ENCODE measurements at places on chromosomes 11 and 22.
A peak's percentile ranks its signal among the peaks of the same experiment; 100 is the strongest.

- peak; percentile 92 for DNase-seq
Observed at GRCh38 chr11:102428696-102429095, 23.9 kb downstream of the TMEM123 start.

DNA sequence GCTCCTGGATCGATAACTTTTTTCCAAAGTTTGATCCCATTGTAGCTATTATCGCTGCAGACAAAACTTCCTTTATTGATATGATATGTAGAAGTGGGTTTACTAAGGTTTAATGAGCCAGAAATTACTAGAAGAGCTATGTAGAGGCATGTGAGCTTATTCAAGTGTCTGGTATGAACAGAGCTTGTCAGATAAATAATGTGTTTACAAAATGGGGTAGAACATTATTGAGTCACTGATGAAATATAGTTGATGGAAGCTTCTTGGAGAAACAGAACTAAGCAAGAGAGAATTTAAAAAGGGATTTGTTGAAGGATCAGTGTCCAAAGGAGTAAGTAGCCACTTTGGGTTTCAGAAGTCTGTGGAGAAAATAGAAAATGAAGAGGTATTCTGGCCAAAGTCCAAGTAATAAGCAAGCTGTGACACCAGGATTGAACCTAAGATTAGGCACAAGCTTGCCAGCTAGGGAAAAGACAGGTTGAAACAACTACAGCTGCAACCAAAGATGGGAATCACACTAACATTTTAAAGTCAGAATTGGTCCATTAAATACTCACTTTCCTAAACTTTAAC lies 104.3 kb downstream of the MAML2 start:
- DNase-seq, result peak; percentile 74

GRCh38 chr11:66333896-66334604 lies 2.2 kb downstream of the RIN1 start:
- no peak for DNase-seq

GRCh38 chr11:117903505-117904382 lies 25.5 kb downstream of the TMPRSS13 start:
- peak; percentile 49 for DNase-seq

DNA sequence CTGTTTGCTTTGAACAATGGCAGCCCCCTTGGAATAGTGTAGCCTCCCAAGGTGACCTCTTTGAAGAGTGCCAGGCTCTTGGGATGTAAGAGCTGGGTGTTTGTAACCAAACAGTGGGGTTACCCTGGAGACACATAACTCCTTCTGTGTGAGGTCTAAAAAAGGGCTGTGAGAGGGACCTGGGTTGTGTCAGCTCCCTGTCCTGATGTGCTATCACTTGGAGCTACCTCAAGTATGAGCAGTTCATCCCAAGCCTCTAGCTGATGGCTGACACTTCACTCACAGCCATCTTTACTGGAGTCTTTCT lies 40.2 kb downstream of the TSPAN18 start:
- no peak for DNase-seq

DNA sequence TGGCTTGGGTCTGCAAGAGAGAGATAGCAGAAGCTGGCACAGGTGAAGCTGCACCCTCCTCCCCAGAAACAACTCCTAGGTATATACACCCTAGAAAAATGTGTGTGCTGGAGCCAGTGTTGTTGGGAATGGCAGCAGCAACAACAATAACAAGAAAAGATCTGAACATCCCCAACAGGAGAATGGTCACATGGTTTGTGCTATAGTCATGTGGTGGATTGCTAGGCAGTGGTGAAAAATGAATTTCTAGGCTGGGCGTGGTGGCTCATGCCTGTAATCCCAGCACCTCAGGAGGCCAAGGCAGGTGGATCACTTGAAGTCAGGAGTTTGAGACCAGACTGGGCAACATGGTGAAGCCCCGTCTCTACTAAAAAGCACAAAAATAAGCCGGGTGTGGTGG lies 31.0 kb upstream of the FGF19 start:
- DNase-seq, result no peak

- DNase-seq, result no peak
Observed at GRCh38 chr11:20113149-20113438, 47.2 kb downstream of the DBX1 start.

DNA sequence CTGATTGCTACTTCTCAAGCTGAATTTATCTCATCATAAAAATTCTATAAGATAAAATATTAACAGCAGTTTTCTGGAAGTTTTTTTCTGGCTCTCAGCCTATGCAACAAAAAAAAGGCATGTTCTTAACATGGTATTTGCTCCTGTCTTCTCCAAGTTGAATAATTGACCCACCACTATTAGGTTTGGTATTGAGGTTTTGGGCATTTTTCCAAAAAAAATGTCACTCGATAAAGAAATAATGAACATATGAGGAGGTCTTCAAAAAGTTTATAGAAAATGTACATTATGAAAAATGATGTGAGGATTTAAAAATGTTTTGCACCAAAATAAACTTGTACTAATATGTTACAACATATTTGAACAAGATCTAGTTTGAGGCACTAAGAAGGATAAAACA lies 808.6 kb upstream of the RAG2 start:
- DNase-seq, result no peak

- DNase-seq, result no peak
Observed at GRCh38 chr11:18704045-18704645, 5.6 kb downstream of the TMEM86A start.

GRCh38 chr11:13440100-13440855 lies 22.7 kb downstream of the BTBD10 start:
- peak; percentile 70 for DNase-seq

- DNase-seq, result no peak
Observed at GRCh38 chr11:66411323-66411722, 9.5 kb upstream of the NPAS4 start.

- DNase-seq, result peak; percentile 100
Observed at GRCh38 chr11:65491614-65492386, 7.0 kb upstream of the MALAT1 start.

- DNase-seq, result peak; percentile 98
Observed at GRCh38 chr11:46413760-46414465, 22.3 kb upstream of the CHRM4 start.

- DNase-seq, result no peak
Observed at GRCh38 chr11:77080643-77081210, 14.0 kb downstream of the CAPN5 start.

Measured in NCI-H69 (cell line).